ENCODE measurements at places on chromosomes 11 and 22. TPM values are rescaled to one million over a fixed set of nuclear protein-coding genes. Genes with fewer than 3 reads are reported as not detected.

GRCh38 chr11:113113801-113114704 lies 152.8 kb downstream of the NCAM1 start:
- DNase-seq = no peak

DNA sequence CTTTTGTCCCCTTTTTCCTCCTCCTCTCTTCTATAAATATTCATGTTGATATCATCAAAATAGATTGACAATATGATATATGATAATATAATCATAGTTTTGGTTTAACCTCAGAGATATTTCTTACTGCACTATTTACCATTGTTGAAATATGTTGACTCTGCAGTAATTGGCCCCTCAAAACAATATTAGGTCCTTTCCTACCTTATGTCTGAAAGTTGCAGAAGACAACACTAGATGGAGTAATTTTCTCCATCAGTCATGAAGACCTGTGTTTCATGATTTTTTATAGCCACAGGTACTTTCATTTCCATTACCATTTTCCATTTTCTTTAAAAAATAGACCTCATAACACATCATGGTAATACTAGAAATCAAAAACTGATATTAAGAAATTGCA lies 284.4 kb downstream of the LUZP2 start:
- no peak for DNase-seq

GRCh38 chr22:17955590-17956379 lies 68.6 kb downstream of the MICAL3 start:
- DNase-seq = no peak

GRCh38 chr11:70207531-70208131 lies 4.5 kb downstream of the FADD start:
- no peak for DNase-seq

DNA sequence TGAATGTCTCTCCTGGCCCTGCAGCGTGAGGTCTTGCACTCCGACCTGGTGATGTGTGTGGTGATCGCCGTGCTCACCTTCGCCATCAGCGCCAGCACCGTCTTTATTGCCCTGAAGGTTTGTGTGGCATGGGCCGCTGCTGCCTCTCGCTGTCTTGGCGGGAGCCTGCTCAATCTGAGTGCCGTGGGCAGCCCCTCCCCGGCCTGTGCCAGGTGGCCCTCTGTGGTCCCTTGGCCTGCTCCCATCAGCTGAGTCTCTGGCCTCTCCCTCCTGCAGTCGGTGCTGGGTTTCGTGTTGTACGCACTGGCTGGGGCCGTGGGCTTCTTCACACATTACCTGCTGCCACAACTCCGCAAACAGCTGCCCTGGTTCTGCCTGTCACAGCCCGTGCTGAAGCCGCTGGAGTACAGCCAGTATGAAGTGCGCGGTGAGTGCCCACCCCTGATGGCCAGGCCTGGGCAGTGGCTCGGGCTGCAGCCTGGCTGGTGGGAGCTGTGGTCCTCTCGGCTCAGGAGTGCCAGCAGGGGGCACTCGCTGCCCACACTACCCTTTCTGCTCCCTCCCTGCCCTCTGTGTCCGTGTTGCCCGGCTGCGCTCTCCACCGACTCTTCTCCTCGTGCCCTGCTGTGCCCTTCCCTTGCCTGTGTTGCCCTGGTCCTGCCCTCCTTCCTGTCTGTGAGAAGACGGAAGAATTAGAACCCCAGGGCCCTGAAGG lies 10.2 kb downstream of the PCNX3 start:
- DNase-seq = no peak

DNA sequence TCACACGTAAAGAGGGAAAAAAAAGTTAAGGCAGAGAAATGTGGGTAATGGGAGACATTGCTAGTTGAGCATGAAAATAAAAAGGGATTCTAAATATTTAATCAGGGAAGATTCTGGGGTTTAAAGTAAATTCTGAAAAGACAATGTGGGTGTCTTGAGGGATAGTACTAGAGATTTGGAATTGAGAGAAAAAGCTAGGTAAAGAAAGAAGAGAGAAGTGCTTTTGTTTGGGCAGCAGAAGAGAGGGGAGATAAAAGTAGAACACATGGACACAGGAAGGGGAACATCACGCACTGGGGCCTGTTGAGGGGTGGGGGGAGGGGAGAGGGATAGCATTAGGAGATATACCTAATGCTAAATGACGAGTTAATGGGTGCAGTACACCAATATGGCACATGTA lies 3.5 kb upstream of the YPEL4 start:
- no peak for DNase-seq

DNA sequence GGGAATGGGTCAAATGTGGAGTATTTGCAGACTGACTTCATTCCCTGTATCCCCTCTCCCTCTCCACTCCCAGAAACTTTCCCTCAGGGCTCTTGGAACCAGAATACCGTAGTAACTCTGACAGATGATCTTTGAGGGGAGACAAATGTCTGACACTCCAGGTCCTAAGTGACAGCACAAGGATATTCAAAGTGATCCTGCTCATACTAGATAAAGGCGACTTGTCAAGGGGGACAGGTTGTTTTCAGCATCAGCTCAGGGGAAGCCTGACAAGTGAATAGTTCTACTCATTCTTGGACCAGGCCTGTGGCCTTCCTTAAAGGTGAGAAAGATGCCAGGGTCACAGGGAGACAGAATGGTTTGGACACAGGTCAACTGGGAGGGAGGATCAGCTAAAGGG lies 92.8 kb downstream of the NXPE2 start:
- DNase-seq = no peak

- no peak for DNase-seq
Observed at GRCh38 chr11:27421819-27422494, 50.6 kb downstream of the LGR4 start.

Gene LRRC75B
- 15.4 TPM for total RNA-seq

Gene F2
- 0.42 TPM for total RNA-seq

Gene KCNE3
- total RNA-seq = 6.5 TPM
